HFF-Myc (cell line): ENCODE measurements at places on chromosomes 12 and 14.
A peak's percentile ranks its signal among the peaks of the same experiment; 100 is the strongest.

GRCh38 chr12:3288690-3289089 lies 202.3 kb upstream of the PRMT8 start:
- DNase-seq: no peak

GRCh38 chr12:82745063-82745674 lies 58.5 kb downstream of the TMTC2 start:
- no peak for DNase-seq

DNA sequence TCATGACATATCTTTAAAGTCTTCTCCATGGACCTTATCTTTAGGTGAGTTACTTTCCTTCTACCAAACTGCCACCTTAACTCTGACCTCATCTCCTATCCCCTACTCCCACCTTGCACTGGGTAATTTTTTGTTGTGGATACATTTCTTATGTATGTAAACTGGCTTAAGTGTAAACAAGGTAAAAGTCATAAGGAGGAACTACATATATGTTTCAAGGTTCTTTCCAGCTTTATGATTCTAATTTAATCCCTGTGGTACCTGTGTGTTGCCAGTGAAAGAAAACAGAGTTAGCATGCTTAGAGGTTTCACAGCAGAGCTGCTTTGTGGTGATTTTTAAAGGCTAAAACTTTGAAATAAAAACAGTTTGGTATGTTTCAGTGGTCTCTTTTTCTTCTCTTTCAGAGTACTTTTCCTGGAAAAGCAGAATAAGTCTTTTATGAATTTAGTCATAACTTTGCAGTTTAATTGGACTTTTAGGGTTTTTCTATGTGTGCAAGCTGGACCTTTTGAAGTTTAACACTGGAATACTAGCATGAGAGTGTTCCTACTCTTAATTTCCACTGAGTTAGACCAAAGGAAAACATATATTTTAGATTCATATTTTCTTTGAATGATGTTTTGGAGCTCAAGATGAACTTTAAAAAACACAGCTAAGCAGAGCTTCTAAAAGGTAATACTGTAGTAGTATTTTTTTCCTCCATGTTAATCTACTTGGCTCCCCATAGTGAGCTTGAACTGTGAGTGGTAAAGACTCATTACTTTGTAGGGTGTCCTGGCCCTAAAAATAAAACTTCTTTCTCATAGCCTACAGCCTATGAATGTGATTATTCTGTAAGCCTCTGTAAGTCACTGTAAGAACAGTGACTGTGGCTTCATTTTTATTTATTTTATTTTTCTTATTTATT lies 105.4 kb downstream of the FUT8 start:
- no peak for DNase-seq

- no peak for DNase-seq
Measured at GRCh38 chr12:130620756-130621155, 95.3 kb downstream of the RIMBP2 start.

- DNase-seq: no peak
Measured at GRCh38 chr12:121649819-121650353, 19.6 kb downstream of the MORN3 start.

DNA sequence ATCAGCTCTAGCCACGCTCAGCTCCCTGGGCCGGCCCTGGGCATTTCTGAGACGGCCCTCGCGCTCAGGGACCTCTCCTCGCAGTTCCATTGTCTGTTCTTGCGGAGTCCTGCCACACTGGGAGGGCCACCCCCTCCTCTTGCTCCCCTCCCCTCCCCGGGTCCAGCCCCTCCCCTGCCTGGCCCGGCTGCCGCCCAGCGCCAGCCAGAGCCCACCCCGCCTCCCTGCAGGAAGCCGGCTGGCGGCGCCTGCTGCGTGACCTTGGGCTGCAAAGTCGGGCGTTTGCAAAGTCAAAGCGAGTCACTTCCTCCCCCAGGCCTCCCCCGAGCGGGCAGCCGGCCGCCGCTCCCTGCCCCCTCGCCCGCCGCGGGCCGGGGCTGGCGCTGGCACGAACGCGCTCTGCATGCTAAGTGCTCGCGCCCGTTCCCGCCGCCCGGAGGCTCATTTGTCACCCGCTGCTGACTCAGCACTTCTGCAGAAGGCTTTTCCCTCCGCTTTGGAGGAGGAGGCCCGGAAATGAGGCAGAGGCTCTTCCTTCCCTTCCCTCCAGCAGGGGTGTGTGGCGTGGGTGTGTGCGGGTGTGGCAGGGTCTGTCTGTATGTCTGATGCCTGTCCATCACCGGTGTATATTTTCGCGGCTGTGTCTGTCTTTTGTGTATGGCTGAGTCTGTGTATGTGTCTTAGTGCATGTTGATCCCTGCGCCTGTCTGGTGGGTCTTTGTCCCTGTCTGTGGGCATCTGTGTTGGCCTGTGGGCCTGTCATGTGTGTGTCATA lies 72.0 kb downstream of the IRF2BPL start:
- no peak for DNase-seq

DNA sequence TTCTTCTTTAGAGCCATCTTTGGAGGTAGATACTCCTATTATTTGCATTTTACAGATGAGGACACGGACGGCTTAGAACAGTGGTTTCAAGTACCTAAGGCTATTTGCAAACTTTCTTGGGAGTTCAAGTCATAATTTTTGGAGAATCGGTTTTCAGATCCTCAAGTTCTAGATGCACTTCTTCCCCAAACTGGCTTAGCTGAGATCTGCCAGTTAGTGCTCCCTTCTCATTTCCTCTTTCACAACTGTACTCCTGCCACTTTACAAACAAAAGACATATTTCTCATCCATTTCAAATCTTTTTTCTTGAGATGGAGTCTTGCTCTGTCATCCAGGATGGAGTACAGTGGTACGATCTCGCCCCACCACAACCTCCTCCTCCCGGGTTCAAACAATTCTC lies 77.3 kb downstream of the HELB start:
- DNase-seq: no peak

- peak; percentile 96 for DNase-seq
Measured at GRCh38 chr14:92540472-92541048, 27.0 kb downstream of the RIN3 start.

DNA sequence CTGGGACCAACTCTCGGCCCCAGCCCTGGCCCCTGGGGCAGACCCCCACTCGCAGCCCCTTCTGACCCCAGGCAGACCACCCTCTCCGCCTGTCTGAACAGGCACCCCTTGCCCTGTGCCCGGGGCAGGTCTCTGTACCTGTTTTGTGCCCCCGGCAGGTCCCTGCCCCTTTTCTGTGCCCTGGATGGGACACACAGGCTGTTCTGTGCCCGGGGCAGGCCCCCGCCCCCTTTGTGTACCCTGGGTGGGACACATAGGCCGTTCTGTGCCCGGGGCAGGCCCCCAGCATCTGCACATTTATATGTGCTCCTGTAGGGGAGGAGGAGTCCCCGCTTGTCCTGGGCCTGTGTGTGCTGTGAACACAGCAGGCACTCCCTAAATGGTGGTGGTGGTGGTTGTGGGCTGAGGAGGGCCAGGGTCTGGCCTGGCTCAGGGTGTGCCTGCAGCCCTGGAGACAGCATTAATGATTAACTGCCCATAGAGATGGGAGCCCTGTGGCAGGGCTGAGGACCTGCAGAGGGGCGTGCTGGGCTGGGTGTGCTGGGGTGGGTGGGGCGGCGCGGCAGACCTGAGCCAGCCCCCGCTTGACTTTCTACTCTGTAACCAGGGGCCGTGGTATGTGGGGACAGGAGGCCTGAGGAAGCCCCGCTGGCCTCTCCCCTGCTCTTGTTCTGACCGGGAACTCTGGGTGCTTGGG lies 3.7 kb downstream of the FBRSL1 start:
- DNase-seq: no peak

- no peak for DNase-seq
Measured at GRCh38 chr14:34951286-34951685, 31.5 kb upstream of the SRP54 start.

GRCh38 chr12:8052679-8053078 lies 13.5 kb downstream of the C3AR1 start:
- DNase-seq: no peak

DNA sequence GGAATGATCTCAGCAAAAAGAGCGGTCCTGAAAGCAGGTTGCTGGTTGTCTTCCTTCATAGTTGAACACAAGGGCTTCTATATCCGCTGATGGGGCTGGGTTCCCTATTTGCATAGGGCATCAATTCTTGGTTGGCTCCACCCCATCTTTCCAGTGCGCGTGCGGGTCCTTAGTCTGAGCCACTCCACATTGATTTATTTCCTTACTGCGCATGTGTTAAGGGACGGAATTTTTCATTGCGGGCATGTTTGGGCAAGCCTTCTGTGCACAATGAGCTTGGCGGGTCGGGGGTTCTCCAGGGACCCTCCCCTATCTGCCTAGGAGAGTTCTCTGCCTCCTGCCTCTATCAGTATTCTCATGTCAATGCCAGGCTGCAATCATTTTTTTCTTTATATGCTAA lies 21.2 kb upstream of the DLGAP5 start:
- DNase-seq: no peak

- DNase-seq: no peak
Measured at GRCh38 chr14:76501156-76501720, 125.3 kb downstream of the ESRRB start.

GRCh38 chr14:100110816-100111215 lies 45.6 kb downstream of the EVL start:
- DNase-seq: no peak
